IMR-90 (cell line): ENCODE measurements at places on chromosomes 1 and 21. TPM values are rescaled to one million over a fixed set of nuclear protein-coding genes. Genes with fewer than 3 reads are reported as not detected.

DNA sequence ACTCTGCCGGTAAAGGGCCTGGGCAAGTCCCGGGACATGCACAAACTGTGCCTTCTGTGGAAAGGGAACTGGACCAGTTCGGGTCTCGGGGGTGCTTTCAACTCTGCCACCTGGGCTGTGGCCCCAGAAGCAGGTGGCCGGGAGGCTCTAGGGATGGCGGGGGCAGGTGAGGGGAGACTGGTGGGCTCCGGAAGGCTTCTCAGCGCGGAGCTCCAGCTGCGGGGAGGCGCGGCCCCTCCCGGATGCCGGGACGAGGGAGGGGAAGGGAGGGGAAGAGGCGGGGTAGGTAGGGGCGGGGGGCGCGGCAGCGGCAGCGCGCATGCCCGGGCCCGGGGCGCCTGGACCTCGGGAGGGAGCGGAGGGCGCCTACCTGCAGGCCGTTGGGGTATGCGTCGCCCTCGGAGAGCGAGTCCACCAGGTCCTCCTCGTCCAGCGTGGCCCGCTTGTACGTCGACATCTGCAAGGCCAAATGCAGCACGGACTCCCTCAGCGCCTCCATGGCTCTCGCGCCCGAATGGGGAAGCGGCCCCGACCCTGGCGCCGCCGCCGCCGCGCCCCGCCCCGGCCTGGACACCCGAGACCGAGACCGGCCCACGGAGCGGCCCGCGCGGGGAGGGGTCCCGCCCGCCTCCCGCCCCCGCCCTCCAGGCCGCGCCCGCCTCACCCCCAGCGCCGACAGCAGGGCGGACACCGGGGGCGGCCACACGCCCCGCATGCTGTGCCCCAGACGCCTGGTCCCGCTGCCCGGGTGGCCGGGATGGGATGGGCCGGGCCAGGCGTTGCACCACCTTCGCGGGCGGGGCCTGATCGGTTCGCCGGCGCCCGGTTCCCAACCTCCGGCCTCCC is at the start of gene ECE1:
Gene ECE1, minus strand, starts transcription at position 764 of the 846 bp plus-strand sequence. Its CDS starts 49 bp downstream, at position 715.
- no peak for DNase-seq

GRCh38 chr1:199044191-199044590 is 405.4 kb downstream of the PTPRC start:
- no peak for DNase-seq

- DNase-seq: peak; percentile 27
These were observed 1.4 kb downstream of the EIF4G3 start for GRCh38 chr1:21175324-21175669.

GRCh38 chr1:88961647-88962275 is 30.7 kb downstream of the KYAT3 start:
- DNase-seq: no peak

DNA sequence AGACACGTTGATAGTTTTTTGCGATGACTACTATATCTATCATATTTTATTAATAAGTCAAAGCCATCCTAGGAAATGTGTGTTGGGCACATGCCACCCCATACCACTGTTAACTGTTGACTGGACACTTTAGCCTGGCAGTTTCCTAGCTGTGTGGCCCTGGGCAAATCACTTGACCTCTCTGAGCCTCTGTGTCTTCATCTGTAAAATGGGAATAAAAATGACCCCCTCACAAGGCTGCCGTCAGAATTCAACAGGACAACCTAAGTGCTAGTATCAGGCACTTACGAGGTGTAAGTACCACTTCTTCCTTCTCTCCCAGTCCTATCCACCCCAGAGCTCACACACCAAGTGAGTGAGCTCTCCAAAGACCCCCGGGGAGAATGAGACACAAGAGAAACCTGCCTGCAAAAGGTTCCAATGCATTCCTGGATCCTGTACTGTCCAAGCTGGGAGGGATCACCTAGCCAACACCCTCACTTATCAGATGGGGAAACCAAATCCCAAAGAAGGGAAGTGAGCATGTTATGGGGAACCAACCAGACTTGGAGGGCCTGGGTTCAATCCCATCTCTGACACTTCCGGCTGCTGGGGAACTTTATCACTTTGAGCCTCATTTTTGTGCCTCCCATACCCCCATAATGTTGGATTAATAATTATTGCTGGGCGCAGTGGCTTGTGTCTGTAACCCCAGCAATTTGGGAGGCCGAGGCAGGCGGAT is 24.9 kb downstream of the HSPG2 start:
- DNase-seq: no peak

DNA sequence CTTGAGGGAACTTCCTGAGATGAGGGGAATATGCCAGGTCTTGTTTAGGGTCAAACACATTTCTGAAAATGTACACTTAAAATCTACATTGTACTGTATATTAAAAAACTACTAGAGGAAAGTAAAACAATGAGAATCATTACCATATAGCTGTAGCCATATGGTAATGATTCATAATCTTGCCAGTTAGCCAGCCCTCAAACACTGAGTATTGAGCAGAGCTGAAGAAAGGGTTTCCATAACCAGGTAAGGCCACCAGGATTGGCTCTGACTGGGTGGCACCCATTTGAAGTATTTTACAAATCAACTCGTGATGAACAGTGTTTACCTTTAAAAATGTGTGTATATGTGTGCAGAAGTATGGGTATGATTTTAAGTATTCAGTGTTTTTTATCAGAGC is 226.7 kb downstream of the SLC45A1 start:
- DNase-seq: no peak

DNA sequence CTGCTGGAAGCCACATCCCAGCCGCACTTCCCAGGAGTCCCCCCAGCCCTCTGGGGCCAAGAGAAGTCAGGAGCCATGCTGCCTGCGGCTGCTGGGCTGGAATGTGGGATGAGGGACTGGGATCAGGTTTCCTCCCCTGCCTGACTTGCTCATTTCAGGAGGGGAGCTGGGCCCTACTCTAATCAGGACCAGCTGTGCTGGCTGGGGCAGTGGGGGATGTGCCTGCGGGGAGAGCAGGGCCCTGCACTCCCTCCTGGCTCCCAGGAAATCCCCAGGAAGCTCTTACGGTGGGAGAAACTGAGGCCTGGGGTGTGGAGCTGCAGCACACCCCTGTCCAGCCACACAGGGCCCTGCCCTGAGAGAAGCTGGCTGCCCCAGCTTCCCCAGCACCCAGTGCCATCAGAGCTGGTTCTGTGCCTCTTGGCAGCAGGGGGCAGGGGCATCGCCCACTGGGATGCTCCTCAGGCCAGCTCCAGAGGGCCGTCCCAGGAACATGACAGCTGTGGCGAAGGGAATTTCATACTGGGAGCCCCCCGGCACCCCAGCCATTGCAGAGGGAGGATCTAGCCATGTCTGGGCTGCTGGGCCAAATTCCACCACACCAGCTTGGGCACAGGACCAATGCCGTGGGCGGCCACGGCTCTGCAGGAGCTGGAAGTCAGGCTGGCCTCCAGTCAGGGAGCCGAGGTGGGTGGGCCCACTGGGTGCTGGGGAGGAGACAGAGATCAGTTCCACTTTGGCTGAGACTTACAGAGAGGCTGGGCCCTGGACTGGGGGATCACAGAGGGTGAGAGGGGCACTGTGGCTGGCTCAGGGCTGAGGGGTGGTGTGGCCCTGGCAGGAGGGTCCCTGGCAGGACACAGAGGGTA is 21.3 kb upstream of the PRSS38 start:
- DNase-seq: peak; percentile 93

DNA sequence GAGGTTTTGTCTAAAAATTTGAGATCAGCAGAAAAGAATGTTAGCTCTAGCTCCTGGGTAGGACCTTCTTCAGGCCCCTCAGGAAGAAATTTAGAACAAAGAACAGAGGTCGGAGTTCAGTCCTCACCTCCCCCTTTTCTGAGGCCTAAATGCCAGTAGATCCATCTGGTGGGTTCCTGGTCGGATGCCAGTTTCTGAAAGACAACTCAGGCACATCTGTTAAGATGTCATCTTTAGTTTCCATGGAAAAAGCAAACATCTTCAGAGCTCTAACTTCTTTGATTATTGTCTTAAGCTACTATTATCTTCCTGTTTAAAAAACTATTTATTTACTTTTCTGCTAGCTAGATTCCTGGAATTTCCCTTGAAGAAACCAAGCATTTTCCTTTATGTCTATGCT is 37.1 kb upstream of the USP25 start:
- peak; percentile 72 for DNase-seq

DNA sequence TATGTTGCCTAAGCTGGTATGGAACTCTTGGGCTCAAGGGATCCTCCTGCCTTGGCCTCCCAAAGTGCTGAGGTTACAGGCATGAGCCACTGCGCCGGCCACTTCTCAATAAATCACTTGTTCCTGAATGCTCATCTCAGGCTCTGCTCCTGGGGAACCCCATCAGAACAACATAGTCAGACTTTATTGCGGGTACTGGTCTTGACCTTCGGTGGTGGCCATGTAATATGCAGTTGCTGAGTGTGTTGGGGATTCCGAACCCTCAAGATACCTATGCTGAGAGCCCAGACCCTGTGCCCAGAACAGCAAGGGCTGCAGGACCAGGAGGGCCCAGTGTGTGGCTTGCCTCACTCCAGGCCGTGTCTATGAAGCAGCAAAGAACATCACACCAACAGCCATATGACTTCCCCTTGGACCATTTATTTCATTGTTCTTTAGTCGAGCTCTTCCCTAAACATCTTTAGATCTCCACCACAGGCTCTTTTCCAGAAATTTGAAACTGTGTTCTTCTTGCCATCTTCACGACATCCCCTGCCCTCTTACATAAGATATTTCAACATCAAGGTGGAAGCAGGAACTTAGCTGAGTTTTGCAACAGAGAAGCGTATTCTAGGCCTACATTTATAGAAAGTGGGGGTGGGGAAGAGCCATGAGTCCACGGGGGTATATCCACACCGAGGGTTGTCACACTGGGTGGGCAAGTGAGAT is 12.7 kb upstream of the SDHB start:
- DNase-seq: no peak

- DNase-seq: no peak
These were observed 55.6 kb upstream of the FMOD start for GRCh38 chr1:203406446-203407045.

GRCh38 chr1:61337441-61337951 is 255.1 kb downstream of the NFIA start:
- DNase-seq: peak; percentile 7

DNA sequence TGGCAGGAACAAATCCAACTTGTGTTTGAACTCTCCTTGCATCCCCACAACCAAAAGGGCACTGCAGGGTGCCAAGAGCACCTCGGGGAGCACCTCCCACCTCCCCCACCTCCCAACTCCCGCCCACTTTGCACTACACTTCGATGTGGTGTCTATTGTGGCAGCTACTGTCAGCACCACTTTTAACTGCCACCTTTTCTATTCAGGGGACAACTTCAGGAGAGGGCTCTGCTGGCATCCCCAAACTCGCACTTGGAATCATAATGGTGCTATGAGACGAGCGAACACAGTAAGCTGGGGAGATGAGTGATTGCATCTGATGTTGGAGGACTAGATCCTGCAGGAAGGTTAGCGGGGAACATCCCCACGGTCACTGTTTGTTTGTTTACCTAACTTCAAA is 238.2 kb upstream of the PROX1 start:
- no peak for DNase-seq

DNA sequence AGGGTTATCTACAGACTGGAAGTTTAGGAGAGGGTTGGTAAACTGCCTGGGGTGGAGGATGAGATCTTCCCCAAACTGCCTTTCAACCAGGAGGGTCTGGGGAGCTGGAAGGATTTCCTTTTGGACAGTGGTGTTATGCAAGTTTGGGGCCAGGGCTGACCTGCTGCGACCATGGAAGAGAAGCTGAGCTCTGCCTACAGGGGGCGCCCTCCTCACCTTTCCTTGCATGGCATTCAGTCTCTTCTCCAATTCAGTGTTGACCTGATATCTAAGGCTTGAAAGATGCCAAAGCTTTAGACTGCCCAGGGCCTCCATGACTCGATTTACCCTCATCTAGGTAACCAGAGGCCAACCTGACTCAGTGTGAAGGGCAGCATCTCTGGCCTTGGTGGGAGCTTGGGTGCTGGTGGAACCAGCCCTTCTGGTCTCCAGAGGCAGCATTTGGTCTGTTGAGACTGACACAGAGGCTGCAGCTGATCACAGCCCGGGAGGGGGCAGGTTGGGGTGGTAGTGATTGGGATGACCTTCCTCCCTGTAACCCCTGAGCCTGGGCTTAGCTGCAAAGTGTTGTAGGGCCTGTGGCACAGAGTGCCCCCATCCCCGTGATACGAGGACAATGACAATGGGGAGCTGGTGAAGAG is 170.0 kb downstream of the GRIK3 start:
- no peak for DNase-seq

The LINGO4 gene
- total RNA-seq: not detected in 2 replicates

The DTL gene
- 16.7 and 19.9 TPM in 2 replicates for total RNA-seq

The CYP4A22 gene
- not detected in 2 replicates for total RNA-seq

The TMPRSS15 gene
- not detected in 2 replicates for total RNA-seq

The TMEM200B gene
- 4.2 and 4.8 TPM in 2 replicates for total RNA-seq

The CFAP141 gene
- not detected in 2 replicates for total RNA-seq
